Uterus (tissue), 4 donors: ENCODE measurements at places on chromosomes 11 and 22. TPM values are rescaled to one million over a fixed set of nuclear protein-coding genes. Genes with fewer than 3 reads are reported as not detected.

TCIRG1 gene
- 81.5 TPM for total RNA-seq

- H3K36me3 ChIP-seq: no peaks in the 10 kb centered on the region
- no peak for DNase-seq
- H3K4me1 ChIP-seq: no peaks in the 10 kb centered on the region
- no peak overlapping the region for H3K27ac ChIP-seq
- H3K27me3 ChIP-seq: no peaks in the 10 kb centered on the region
- no peak overlapping the region for H3K4me3 ChIP-seq
Measured at GRCh38 chr11:119928047-119928446, 199.0 kb upstream of the NECTIN1 start.

DNA sequence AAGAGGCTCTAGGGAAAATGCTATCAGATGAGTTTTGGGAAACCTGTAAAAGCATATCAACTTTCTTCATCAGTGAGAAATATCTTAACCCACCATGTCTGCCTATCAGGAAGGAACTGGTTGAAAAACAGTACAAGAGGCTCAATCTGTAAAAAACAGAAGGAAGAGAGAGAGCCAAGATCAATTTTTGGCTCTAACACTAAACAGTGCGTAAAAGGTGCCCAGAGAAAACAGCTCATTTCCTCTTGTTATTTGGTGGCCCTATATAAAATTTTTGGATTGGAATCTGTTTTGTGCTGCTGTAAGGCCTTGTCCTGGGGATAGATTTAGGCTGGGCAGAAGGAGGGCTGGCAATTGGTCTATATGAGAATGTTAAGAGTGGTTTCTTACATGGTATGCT is 12.1 kb downstream of the MS4A2 start:
- no peaks in the 10 kb centered on the region for H3K4me1 ChIP-seq
- no peak overlapping the region for H3K4me3 ChIP-seq
- no peaks in the 10 kb centered on the region for H3K36me3 ChIP-seq
- H3K27ac ChIP-seq: no peak overlapping the region
- no peak for DNase-seq
- no peaks in the 10 kb centered on the region for H3K27me3 ChIP-seq

DNA sequence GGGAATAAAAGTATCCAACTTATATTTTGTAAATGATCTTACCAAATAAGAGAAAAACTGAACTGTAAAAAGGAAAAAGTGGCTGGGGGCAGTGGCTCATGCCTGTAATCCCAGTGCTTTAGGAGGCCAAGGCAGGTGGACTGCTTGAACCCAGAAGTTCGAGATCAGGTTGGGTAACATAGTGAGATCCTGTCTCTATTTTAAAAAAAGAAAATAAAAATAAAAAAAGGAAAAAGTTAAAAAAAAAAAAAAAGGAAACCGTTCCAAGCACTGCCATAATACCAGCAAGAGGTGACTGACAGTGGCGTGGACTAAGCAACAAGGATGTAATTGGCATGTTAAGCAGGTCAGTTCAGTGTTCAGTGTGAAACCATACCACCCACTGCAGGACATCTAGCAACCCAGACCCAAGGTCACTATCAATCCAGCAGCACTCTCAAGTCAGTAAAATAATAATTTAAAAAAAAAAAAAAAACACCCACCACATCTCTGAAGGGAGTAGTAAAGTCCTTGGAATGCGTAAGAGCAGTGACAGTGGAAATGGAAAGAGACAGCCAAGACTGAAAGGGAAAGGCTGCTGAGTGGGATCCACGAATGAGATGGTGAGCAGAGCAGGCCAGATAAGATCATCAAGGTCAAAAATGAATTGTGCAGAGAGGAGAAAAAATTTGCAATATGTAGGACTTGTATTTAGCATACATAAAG is 43.6 kb downstream of the MAPK1 start:
- H3K27me3 ChIP-seq: no peaks in the 10 kb centered on the region
- no peaks in the 10 kb centered on the region for H3K4me1 ChIP-seq
- H3K27ac ChIP-seq: no peak overlapping the region
- DNase-seq: no peak
- no peak overlapping the region for H3K4me3 ChIP-seq

DNA sequence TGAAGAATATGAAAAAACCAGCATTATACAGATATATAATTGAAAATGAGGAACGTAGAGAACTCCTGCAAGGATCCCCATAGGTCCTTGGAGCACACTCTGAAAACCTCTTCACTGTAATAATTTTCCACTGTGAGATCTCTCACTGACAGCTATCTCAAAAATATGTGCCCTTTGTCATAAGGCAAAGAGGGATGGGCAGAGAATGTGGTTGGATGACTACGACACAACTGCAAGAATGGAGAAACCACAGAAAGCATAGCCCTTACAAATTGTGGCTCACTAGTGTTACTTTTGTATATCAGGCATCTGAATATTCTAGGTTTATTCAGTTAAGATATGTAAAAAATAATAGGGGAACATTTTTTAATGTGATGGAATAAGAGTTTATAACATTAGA is 7.9 kb upstream of the CTSC start:
- DNase-seq: no peak
- no peak overlapping the region for H3K4me3 ChIP-seq
- H3K27ac ChIP-seq: no peak overlapping the region
- H3K27me3 ChIP-seq: no peaks in the 10 kb centered on the region
- H3K4me1 ChIP-seq: no peaks in the 10 kb centered on the region

GRCh38 chr22:21591695-21592094 is 24.2 kb downstream of the UBE2L3 start:
- H3K4me3 ChIP-seq: no peak overlapping the region
- H3K27me3 ChIP-seq: no peaks in the 10 kb centered on the region
- DNase-seq: no peak
- no peak overlapping the region for H3K27ac ChIP-seq
- no peaks in the 10 kb centered on the region for H3K36me3 ChIP-seq
- H3K4me1 ChIP-seq: peaks cover 3% of the 10 kb centered on the region

DNA sequence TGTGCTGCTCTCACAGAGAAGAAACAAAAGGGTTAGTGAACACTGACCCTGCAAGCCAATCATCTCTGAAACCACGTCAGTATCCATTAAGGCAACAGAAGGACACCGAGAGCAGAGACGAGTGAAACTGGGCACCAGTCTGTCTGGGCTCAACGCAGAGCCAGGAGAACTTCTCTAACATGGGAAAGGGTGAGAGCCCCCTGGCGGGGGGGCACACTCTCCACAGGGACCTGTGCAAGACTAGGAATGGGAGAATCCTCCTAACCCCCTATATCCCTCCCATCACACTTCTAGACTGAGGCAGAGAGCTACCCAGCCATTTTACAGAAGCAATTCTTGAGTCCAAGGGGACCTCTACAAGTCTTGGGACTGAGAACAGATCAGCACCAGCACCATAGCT is 285.8 kb downstream of the SOX6 start:
- no peaks in the 10 kb centered on the region for H3K36me3 ChIP-seq
- no peak for DNase-seq
- no peaks in the 10 kb centered on the region for H3K27me3 ChIP-seq
- H3K27ac ChIP-seq: no peak overlapping the region

GRCh38 chr22:17773606-17774205 is 563 bp downstream of the BID start:
- no peaks in the 10 kb centered on the region for H3K36me3 ChIP-seq
- no peaks in the 10 kb centered on the region for H3K4me1 ChIP-seq
- DNase-seq: peak; percentile 30
- no peak overlapping the region for H3K27ac ChIP-seq
- H3K4me3 ChIP-seq: peak overlapping the region; percentile 36

GRCh38 chr11:1916132-1916985 is 3.1 kb upstream of the TNNT3 start:
- H3K27me3 ChIP-seq: no peaks in the 10 kb centered on the region
- H3K4me3 ChIP-seq: no peak overlapping the region
- H3K4me1 ChIP-seq: no peaks in the 10 kb centered on the region
- peak; percentile 22 for DNase-seq
- H3K36me3 ChIP-seq: no peaks in the 10 kb centered on the region

- no peaks in the 10 kb centered on the region for H3K36me3 ChIP-seq
- H3K4me3 ChIP-seq: no peak overlapping the region
- H3K4me1 ChIP-seq: no peaks in the 10 kb centered on the region
Measured at GRCh38 chr22:42887523-42888507, 30.7 kb upstream of the ARFGAP3 start.

VPREB1 gene
- not detected for total RNA-seq

OR5B17 gene
- not detected for total RNA-seq

DNA sequence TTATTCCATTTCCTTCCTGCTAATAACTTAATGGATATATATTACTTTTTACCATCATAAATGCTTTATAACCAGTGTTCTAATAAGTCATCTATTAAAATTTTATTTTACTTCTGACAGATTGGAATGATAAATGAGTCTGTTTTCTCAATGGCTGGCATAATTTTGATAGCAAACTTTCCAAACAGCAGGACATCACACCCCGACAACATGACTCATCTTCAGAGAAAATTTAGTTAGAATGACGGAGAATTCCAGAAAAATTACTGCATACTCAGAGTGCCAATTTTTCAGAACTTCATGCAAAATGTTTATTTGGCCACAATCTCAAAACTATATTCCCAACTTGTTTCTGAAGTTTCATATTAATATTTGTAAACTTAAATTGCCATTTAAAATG is 174.4 kb downstream of the SWAP70 start:
- H3K27me3 ChIP-seq: no peaks in the 10 kb centered on the region
- no peak for DNase-seq
- no peaks in the 10 kb centered on the region for H3K4me1 ChIP-seq
- H3K27ac ChIP-seq: peak overlapping the region; percentile 8
- no peaks in the 10 kb centered on the region for H3K36me3 ChIP-seq

LRRC75B gene
- total RNA-seq: 1.3 TPM

GRCh38 chr11:11070976-11071375 is 213.1 kb upstream of the ZBED5 start:
- H3K36me3 ChIP-seq: no peaks in the 10 kb centered on the region
- H3K4me3 ChIP-seq: no peak overlapping the region
- no peaks in the 10 kb centered on the region for H3K4me1 ChIP-seq
- no peaks in the 10 kb centered on the region for H3K27me3 ChIP-seq
- no peak overlapping the region for H3K27ac ChIP-seq

CHRDL2 gene
- 0.41 TPM for total RNA-seq

- no peak overlapping the region for H3K4me3 ChIP-seq
- no peaks in the 10 kb centered on the region for H3K27me3 ChIP-seq
- no peaks in the 10 kb centered on the region for H3K36me3 ChIP-seq
Measured at GRCh38 chr11:115067900-115068530, 389.7 kb downstream of the NXPE2 start.

DNA sequence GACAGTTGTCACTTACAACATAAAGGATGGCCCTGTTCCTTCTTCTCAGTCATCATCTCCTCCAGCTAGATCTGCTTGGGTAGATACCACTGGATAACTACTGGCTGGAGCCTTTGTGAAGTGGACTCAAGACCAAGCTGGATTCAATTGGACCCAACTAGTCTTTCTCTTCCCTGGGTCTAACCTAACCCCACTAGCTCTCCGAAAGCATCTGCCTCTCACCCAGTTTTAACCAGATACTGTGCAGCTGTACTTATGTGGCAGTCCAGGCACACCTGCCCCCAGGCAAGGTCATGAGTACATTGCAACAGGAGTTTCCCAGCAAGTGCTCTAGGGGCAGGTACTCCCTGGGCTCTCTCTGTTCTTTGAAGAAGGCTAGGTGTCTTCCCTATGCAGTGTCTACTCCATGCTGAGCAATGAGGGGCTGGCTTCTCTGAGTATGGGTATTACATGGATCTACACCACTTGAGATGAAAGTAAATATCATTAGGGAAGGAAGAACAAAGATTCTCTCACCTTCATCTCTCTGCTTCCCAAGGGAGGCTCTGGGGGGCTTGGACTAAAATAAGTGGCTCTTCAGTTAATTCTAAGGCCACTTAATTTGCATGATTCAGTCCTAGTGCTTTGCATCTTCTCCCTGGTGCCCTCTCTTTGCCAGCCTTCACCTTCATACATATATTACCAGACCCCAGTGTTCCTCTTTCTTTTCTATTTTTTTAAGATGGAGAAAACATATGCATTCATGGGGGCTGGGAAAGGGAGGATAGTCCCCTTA is 236.1 kb downstream of the NXPE2 start:
- no peak for DNase-seq
- no peaks in the 10 kb centered on the region for H3K36me3 ChIP-seq
- no peaks in the 10 kb centered on the region for H3K4me1 ChIP-seq
- H3K27ac ChIP-seq: no peak overlapping the region
- no peak overlapping the region for H3K4me3 ChIP-seq
- H3K27me3 ChIP-seq: no peaks in the 10 kb centered on the region

- H3K4me3 ChIP-seq: no peak overlapping the region
- peaks cover 8% of the 10 kb centered on the region for H3K4me1 ChIP-seq
- H3K27me3 ChIP-seq: no peaks in the 10 kb centered on the region
- no peaks in the 10 kb centered on the region for H3K36me3 ChIP-seq
- no peak overlapping the region for H3K27ac ChIP-seq
Measured at GRCh38 chr22:38497869-38498268, 8.2 kb downstream of the DDX17 start.

STK33 gene
- total RNA-seq: 30.3 TPM

GRCh38 chr11:64026575-64027205 is 9.0 kb upstream of the FLRT1 start:
- H3K27me3 ChIP-seq: no peaks in the 10 kb centered on the region
- H3K4me3 ChIP-seq: no peak overlapping the region
- no peak overlapping the region for H3K27ac ChIP-seq
- no peaks in the 10 kb centered on the region for H3K4me1 ChIP-seq
- H3K36me3 ChIP-seq: no peaks in the 10 kb centered on the region

GRCh38 chr11:126594921-126595367 is 239.5 kb downstream of the ST3GAL4 start:
- no peak for DNase-seq
- H3K4me3 ChIP-seq: no peak overlapping the region
- H3K36me3 ChIP-seq: no peaks in the 10 kb centered on the region

SEPTIN3 gene
- not detected for total RNA-seq

DNA sequence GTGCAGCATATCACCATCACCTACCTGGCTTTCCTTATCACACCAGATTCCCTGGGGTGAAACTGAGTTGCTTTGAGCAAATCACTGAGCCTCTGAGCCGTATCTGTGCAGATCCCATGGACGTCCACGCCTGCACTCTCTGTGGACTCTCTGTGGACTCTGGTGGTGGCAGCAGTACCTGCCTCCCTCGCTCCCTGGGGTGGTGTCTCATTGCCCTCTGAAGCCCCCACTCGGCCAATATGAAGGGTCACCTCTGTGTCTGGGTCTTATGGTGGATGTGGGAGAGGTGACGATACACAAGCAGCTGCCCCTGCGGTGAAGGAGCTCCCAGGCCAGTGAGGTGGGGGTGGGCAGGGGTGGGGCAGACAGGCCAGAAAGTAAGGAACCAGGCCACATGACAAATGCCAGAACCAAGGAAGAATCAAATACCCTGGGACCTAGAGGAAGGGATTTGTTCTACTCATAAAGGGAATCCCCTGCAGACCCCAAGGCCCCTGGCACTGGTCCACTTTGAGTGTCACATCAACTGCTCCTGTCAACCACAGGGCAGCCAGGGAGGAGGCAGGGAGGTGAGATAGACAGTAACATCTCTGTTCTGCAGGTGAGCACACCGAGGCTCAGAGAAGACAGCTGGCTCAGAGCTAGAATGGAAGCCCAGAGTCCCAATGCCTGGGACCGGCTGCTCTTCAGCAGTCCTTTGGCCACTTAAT is 9.2 kb upstream of the CHST1 start:
- no peak overlapping the region for H3K27ac ChIP-seq
- no peaks in the 10 kb centered on the region for H3K36me3 ChIP-seq
- no peak overlapping the region for H3K4me3 ChIP-seq
- H3K4me1 ChIP-seq: no peaks in the 10 kb centered on the region
- no peaks in the 10 kb centered on the region for H3K27me3 ChIP-seq
